Left hindlimb (tissue), 1 donor: ENCODE measurements at places on chromosomes 1 and 21.

- no peak for DNase-seq
These were observed 94.5 kb downstream of the OLFM3 start for GRCh38 chr1:101902199-101902598.

DNA sequence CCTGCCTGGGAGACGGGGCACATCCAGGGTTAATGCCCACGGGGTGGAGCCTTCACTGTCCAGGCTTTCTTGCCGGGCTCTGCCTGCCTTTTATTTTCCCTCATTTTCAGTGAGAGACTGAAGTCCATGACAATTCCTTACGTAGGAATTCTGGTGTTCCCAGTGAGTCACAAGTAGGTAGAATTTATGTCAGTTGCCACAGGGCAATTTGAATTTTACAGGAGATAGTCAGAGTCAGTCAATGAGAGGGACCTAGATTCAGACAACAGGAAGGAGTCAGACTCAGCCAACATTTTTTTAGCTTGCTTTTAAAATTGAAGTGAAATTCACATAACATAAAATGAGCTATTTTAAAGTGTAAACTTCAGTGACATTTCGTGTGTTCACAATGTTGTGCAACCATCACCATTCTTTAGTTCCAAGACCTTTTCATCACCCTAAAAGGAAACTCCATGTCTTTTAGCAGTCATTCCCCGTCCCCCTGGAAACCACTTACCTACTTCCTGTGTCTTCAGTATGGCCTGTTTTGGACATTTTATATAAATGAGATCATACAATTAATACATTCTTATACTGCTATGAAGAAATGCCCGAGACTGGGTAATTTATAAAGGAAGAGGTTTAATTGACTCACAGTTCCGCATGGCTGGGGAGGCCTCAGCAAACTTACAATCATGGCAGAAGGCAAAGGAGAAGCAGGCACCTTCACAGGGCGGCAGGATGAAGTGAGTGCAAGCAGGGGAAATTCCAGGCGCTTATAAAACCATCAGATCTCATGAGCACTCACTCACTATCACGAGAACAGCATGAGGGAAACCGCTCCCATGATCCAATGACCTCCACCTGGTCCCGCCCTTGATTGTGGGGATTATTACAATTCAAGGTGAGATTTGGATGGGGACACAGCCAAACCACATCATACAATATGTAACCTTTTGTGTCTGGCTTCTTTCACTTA, 14.6 kb downstream of the AJAP1 start:
- no peak for DNase-seq

DNA sequence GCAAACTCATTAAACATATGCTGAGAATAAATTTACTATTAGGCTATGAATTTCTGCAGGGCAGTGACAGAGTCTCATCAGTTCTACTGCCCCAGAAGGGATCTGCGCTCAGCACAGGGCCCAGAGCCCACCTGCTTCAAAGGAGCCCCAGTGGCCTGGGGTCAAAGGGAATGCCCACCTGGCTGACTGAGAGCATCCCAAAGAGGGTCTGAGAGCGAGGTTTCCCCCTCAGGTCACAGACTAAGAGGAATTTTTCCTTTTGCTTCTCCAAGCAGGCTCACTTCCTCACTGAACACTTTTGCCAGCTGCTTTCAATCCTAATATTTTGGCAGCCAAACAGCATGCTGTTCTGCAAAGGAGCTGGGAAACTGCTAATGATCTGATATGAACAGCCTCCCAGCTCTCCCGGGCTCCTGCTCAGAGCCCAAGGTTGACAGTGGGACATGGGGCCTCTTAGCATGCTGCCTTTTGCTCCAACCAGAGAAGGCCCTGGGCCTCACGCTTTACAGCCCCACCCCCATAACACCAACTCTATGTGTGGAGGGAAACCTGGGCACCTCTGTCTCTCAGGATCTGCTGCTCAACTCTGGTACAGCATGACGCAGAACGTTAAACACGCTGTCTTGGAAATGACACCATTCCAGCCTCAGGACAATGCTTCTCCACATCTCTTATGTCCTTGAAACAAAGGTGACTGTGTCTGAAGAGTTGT, 70.7 kb upstream of the SYT6 start:
- DNase-seq, result peak; percentile 58

- no peak for DNase-seq
These were observed 665.5 kb downstream of the USP25 start for GRCh38 chr21:16395285-16395684.

DNA sequence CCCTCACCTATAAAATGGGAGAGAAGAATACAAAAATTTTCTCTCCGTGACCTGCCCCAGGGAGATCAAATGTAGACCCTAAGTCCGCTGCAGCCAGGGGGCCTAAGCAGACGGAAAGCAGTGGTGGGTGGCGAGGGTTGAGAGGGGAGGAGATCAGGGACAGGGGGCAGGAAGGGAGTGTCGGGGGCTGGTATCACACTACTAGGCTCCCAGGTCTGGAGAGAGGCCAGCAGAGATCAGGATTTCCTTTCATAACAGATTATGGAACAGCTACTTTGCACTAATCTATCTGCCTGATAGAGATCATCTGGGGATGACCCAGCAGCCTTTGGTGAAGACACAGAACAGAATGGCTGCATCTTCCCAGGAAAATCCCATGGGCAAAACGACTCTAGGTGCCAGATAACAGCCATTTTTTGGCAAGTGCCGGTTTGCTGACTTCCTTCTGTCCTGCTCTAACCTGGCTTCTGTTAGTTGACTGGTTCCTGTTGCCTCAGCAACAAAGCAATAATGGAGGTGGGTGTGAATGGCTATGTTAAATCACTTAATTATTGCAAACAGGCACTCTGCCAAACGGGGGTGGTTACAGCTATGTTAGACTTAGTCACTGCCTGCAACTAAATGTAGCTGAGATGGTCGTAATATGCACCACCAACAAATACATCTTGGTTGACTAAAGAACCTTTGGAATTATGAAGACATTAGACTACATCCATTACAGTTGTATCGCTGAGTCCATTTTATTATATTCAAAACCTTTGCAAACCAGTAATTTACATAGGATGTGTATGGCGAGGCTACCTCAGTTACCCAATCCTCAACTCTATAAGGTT, 30.0 kb upstream of the EPS8L3 start:
- DNase-seq, result no peak

DNA sequence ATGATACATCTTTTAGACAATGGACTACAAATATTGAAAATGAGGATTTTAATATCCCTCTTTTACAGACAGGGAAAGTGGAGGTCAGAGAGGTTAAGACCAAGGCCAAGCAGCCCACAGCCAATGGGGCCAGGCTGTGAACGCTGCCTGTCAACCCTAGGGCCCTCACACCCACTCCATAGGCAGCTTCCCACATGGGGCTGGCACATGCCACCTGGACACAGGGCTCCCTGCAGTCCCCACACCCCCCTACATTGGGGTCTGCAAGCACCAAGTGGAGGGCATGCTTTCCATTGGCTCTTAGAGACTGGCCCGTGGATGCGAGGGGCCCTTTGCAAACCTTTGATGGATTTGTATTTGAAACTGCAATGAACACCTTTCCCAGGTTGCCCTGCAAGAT, 348.5 kb upstream of the VAMP3 start:
- DNase-seq, result no peak

DNA sequence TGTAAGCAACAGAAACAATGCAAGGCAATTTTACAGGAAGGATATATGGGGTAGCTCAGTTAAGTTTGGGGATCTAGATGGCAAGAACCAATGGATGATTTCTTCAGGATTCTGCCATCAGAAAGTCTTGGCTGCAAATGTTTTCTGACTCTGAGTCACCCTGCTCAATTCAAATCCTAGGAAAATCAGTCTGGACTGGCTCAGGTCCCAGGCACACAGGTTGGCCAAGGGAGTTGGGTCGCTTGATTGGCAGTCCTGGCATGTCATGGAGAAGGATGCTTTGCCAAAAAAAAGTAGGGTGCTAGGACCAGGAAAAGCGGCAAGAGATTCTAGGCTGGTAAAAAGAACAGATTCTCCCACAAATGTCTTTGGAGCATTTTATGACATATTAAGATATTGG, 28.9 kb upstream of the S1PR1 start:
- DNase-seq, result no peak

DNA sequence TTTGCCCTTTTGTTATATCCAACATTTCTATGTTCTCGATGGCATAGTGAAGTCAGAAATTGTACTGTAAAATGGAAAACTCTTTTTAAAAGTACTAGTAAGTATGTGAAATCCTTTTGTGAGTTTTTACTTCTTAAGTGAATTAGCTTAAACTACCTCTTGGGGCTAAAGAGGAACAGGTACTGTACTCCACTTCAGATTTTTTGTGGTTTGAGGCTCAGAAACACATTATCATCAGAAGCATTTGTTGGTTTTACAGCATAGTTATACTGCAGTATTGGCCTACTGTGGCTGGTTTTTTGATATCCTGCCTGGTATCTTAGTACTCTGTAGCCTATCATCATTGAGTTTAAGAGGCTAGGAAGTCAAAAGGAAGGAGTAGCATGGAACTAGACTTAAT, 117.2 kb downstream of the NRDC start:
- DNase-seq, result no peak

GRCh38 chr1:86594284-86594770, 47.4 kb downstream of the CLCA4 start:
- DNase-seq, result no peak

DNA sequence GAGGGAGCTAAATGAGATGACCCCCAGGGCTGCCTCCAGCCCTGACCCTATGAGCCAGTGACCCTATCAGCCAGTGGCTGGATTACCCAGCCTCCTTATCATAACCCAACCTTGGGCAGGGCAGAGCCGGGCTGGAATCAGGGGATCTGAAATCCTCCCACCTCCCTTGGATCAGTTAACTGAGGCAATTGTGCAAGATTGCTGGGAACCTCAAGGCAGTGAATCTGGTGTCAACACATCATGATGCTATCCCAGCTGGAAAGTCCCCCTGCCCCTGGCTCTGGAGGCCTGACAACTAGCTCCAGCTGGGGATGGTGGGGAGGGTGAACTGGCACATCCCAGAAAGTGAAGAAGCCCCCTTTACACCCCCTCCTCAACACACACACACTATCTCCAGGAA, 6.4 kb upstream of the TSPAN1 start:
- DNase-seq, result no peak

DNA sequence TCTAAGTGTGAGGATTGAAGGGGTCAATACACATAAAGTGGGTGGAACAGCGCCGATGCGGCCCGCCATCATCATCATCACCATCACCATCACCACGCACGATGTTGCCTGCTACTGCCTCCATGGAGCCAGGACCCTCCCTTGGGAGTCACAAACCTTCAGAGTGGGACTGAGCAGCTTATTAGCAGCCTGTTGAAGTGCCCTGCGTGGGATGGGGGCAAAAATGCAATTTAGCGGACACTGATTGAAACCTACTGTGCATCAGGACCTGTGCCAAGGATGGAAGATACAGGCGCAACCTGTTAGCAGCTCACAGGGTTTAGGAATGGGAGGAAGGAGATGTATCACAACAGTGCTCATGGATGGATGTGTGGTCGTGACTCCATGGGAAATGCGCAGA, 26.7 kb downstream of the STPG1 start:
- DNase-seq, result no peak

GRCh38 chr1:5936126-5936525, 56.1 kb downstream of the NPHP4 start:
- no peak for DNase-seq

- DNase-seq, result no peak
These were observed 9.0 kb upstream of the TBX19 start for GRCh38 chr1:168271636-168272035.

- DNase-seq, result peak; percentile 50
These were observed 33.3 kb downstream of the DNTTIP2 start for GRCh38 chr1:93845538-93846205.

GRCh38 chr1:221166559-221167318, 287.5 kb downstream of the HLX start:
- no peak for DNase-seq

DNA sequence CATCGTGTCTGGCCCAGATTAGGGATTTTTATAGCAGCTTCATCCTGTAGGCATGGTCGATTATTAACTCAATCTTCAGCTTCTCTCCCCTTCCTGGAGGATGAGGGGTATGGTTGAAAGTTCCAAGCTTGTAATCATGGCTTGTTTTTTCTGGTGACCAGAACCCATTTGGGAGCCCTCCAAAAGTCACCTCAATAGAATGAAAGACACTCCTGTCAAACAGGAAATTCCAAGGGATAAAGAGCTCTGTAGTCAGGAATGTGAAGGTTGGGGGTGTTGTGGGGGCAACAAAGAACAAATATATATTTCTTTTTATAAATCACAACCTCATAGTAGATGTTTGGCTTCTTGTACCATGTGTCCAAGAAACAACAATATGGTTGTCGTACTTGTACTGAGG, 212.7 kb upstream of the ESRRG start:
- no peak for DNase-seq

DNA sequence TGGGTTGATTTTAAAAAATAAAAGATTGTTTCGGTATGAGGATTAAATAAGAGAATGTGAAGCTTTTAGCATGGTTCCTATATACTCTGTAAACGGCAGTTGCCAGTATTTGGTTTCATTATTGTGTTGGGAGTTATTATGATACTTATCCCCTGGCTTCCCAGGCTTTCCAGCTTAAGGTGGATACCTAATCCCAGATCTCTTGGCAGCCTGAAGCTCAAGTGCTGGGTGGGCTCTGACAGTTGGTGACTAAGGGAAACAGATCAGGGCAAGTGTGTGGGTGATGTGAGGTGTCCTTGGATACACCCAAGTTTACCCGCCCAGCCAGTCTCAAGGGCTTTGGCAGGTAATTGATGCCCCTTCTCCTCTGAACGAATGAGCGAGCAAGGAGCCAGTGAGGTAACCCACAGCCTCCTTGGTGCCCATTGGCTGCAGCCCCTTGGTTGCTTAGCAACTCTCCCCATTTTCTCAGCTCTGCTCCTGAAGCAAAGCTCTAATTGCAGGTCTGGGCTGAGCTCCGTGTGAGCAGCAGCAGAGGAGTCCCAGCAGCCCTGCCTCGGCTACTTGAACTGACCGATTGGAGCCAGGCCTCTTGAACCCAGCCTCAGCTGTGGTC, 6.1 kb downstream of the IPO13 start:
- DNase-seq, result no peak

GRCh38 chr21:21079646-21080045, 81.4 kb downstream of the NCAM2 start:
- no peak for DNase-seq

DNA sequence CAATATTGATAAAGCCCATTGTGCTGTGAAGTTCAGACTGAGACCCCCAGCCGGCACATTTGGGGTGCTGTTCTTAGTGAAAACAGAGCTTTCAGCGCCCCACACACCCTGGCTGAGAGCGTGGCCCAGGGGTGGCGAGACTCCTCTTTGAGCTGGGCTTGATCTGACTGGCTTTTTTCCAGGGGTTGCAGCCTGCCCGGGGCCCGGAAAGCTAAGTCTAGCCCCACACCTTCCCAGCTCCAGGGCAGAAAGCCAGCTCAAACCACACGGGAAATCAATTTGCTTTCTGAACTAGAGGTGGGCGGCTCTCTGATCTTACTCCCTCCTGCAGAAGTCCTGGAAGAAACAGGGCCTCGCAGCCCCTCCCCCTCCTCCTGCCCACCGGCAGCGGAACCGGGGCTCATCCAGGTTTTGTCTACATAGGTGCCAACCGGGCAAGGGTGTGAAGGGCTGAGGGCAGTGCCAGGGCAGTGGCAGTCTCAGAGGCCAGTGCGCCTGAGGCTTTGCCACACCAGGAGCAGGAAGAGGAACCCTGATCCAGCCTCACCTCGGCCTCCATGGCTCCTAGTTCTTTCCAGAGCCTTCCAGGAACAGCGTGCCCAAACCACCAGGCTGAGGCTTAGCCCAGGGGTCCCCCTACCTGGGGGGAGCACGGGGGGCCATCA, 155.3 kb downstream of the NPHP4 start:
- DNase-seq, result no peak
